ENCODE measurements at places on chromosomes 11 and 22. TPM values are rescaled to one million over a fixed set of nuclear protein-coding genes. Genes with fewer than 3 reads are reported as not detected.

DNA sequence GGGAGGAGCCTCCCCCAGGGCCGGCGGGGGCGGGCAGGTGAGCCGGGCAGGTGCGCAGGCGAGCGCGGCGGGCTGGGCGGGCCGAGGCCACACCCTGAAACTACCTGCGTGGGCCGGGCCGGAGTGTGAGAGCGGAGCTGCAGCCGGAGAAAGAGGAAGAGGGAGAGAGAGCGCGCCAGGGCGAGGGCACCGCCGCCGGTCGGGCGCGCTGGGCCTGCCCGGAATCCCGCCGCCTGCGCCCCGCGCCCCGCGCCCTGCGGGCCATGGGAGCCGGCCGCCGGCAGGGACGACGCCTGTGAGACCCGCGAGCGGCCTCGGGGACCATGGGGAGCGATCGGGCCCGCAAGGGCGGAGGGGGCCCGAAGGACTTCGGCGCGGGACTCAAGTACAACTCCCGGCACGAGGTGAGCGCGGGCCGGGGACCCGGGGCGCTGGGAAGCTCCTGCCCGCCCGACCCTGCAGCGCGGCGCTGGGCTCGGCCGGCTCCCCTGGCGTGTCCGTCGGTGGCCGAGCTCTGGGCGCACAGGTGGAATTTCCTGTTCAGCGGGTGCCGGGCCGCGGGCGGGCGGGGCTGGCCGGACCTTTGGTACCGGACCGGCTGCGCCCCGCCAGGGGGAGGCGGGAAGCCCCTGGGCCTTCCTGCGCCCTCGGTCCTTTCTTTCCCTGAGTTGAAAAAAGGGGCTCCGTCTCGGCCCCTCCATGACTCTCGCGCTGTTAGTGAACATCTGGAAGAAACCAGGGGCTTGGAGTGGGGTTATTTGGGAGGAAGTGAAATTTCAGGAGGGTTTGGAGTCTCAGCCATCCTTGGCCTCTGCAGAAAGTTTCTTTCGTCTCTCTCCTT is at the start of gene ST14:
Gene ST14, plus strand, starts transcription at position 126 of the 841 bp plus-strand sequence. Its CDS starts 198 bp downstream, at position 324.
- peak; percentile 20 for DNase-seq

DNA sequence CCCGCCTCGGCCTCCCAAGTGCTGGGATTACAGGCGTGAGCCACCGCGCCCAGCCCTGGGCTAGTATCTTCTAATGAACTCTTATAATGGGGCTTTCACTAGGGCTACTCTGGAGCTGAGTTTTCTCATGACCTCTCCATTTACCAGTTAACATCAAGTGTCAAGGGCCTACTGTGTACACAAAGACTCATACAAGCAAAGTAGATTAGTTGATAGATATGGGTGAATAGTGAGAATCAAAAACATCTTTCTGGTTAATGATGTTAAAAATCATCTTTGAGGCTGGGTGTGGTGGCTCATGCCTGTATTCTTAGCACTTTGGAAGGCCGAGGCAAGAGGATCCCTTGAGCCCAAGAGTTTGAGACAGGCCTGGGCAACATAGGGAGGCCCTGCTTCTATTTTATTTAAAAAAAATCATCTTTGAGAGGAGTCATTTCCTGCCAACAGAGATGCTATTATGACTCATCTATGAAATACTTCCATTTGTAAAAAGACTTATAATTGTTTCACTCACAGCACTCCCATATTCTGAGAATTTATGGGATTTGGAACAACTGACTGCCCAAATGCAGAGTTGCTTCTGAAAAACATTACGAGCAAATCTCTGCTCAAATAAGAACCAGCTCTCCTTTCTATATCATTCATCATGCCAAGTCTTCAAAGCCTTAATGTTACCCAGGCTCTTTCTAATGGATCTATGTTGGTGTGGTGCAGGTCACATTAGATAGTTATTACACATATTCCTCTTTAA is 57.0 kb downstream of the GDPD4 start:
- DNase-seq, result peak; percentile 81

DNA sequence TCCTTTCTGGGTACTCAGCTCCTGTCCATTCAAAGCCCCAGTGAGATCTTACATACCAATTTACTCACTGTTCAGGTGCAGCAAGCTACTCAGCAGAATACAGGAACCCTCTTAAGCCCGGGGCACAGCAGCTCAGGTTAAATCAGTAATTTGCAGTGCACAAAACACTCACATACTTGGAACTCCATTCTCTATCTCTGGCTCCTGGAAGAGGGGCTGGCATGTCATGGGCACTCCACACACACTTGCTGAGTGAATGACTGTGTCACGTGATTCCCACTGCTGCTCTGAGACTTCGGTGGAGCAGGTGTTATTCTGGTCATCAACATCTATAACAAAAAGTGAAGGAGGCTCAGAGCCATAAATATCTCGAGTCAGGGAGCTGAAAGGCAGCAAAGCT is 157.3 kb upstream of the BDNF start:
- no peak for DNase-seq

DNA sequence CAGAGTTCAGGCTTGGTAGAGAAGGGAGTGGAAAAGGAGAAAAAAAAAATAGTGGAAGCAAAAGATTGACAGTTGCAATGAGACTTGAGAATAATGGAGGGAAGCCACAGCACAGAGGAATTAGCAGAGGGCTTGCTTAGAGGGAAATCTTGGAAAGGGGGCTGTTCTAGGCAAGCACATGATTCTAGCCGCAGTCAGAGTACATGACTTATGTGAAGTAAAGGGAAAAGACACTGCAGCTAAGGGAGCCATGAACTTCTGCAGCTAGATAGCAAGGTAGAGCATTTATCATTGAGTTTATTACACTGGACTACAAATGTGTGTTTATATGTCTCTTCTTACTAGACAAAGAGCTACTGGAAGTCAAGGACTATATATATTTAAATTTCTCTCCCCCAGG is 144.0 kb upstream of the OPCML start:
- DNase-seq, result no peak

DNA sequence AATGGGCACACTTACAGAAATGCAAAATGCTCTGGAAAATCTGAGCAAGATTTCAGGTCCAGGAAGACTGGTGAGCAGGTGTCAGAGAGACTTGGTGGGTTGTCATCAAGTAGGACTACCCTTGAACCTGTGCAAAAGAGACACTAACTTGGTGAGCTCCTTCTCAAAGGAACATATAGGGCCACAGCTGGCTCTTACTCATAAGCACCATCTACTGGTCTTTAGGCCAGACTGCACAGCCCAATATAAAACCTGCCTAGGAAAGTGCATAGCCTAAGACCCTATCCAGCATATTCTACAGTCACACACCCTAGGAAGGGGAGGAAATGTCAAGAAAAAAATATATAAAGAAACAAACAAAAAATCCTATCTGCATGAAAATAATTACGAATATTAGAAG is 18.2 kb upstream of the OR10W1 start:
- DNase-seq, result peak; percentile 77

DNA sequence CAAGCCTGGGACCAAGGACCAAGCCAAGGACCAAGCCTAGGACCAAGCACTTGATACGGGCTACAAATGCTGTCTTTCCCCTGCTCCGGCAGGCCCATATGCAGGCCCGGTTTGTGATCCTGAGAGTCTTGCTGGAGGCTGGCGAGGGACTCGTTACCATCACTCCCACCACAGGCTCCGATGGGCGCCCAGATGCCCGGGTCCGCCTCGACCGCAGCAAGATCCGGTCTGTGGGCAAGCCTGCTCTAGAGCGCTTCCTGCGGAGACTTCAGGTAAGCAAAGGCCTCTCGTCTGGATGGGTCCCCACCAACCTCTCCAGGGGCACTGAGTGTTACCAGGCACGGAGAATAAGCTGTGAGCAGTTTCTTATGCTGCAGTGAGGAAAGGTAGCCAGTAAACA is 13.2 kb upstream of the BBS1 start:
- DNase-seq, result no peak

DNA sequence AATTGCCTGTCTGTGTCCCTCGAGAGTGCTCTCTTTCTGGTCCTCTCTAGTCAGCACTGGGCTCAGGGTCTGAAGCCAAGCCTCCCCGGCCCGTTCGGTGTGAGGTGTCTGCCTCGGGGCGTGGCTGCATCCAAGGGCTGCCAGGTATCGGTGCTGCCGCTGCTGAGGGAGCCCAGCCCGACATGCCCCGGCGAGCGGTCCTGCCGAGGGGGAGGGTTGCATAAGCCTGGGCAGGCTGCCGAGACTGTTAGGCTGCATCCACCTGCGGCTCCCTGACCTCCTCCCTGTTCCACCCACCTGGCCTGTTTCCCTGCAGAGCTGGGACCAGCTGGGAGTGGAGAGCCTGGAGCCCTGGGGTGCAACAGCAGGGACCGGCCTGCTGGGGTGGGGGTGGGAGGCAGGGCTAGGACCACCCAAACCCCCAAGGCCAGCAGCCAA is 6.3 kb downstream of the OVOL1 start:
- no peak for DNase-seq

- DNase-seq, result no peak
Observed at GRCh38 chr11:85094795-85095194, 532.3 kb downstream of the DLG2 start.

DNA sequence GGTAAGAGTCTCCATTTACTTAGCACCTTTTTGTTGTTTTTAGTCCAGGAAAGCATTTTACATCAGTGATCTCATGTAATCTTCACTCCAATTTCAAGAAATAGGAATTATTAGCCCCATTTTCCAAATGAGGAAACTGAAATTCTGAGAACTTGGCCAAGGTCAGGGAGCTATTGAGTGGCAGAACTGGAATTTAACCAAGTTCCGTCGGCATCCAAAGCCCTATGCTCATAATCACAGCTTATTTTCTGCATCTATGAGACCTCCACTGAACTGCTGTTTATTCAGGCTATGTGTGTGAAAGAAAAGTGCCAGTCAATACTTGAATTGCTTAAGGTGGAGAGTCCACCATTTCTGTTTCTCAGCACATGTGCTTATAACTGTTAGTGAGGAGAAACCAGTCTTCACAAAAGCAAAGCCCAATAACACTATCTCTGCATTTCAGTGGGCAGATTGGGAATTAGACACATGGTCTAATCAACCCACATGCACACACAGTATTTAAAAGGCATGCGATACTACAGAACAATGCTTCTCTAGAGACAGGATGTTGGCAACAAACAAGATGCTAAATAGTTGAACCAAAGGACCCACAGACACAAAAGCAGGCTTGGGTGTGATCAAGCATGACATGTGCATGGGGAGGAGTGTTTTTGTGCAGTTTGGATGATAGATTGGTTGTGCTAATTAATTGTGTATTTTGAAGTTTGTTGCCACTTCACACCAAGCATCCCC is 780.6 kb downstream of the OPCML start:
- DNase-seq, result no peak

- peak; percentile 36 for DNase-seq
Observed at GRCh38 chr11:12045914-12046635, 37.6 kb upstream of the DKK3 start.

GRCh38 chr22:46443850-46444389 is 93.5 kb downstream of the CELSR1 start:
- DNase-seq, result no peak

DNA sequence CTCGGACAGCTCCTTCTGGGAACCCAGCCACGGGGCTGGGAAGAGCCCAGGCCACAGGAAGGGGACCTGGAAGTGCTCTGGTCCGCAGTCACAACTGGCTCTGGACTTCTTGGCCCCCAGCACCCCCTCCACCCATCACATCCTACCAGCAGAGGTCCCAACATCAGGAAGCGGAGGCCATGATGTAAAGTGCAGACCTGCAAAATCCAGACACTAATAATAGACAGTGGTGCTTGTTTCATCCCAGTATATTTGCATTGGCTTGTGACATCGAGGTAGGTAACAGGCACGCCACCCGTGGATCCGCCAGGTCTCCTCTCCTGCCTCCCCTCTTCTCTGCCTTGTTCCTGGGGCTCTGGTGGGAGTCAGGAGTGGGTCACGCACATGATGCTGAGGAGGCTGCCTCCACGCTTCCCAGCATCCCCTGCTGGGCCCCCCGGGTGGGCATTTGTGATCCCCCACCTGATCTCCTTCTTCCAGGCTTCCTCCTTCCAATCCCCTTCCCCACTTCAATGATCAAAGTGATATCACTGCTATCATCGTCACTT is 1454.0 kb downstream of the BRD1 start:
- DNase-seq, result no peak

DNA sequence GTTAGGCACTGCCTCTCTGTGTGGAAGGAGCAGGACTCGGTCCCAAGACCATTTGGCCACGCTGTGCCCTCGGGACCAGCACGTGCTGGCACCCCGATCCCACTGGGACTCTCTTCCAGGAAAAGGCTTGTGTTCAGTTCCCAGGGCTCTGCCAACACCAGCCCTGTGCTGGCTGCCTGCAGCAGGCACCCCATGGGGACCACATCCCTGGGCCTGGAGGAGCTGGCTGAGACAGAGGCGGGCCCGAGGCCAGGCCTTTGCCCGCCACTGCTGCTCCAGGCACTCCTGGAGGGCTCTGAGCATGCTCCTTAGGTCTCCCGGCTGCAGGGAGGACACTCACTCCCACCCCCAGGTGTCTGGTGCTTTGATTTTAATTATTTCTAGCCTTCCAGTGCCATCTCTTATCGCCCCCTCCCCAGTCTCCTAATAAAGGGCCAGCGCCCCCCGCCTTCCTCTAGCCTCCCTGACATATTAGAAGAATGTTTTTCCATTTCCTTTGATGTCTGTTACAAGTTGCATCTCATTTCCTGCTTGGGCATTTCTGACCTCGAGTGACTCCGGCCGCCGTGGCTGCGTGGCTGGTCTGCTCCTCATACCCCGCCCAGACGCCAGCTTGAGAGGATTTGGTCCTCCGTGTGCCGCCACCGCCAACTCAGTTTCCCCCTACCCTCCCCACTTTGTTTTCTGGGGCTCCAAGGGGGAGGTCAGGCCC is 14.4 kb downstream of the CDKN1C start:
- DNase-seq, result no peak

GRCh38 chr11:33027846-33028536 is 11.4 kb upstream of the TCP11L1 start:
- peak; percentile 43 for DNase-seq

- peak; percentile 93 for DNase-seq
Observed at GRCh38 chr11:12017243-12017678, 8.8 kb upstream of the DKK3 start.

DNA sequence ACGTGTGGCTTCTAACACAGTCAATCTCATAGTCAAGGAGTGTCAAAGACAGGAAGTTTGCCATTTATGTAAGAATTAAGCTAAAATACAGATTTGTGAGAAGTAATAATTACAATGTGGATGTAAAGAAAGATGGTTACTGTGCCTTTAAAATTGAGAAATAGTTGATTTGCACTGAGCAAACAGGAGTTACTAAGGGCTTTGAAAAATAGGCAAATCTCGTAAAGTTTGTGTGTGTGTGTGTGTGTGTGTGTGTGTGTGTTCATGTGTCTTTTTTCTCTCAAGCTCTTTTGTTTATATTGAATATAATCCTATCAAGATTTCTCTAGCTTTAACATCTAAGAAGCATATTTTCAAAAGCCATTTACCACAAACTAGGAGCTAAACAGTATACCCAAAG is 2284.5 kb downstream of the LRRC4C start:
- DNase-seq, result no peak

Gene CCDC117
- polyA plus RNA-seq, result 14.6 TPM

Gene UBQLNL
- 0.20 TPM for polyA plus RNA-seq

Gene GRAP2
- polyA plus RNA-seq, result not detected

Gene WBP2NL
- 0.14 TPM for polyA plus RNA-seq

Gene COPB1
- polyA plus RNA-seq, result 199 TPM

Gene OR52D1
- not detected for polyA plus RNA-seq

Gene H19
- polyA plus RNA-seq, result not detected

Gene RTN4R
- 0.25 TPM for polyA plus RNA-seq

Gene PRRG4
- not detected for polyA plus RNA-seq

All from GM23248 (cell line).